ENCODE measurements at places on chromosomes 5 and 9.

- no peak for DNase-seq
Measured at GRCh38 chr5:149299451-149300054, 27.9 kb downstream of the AFAP1L1 start.

DNA sequence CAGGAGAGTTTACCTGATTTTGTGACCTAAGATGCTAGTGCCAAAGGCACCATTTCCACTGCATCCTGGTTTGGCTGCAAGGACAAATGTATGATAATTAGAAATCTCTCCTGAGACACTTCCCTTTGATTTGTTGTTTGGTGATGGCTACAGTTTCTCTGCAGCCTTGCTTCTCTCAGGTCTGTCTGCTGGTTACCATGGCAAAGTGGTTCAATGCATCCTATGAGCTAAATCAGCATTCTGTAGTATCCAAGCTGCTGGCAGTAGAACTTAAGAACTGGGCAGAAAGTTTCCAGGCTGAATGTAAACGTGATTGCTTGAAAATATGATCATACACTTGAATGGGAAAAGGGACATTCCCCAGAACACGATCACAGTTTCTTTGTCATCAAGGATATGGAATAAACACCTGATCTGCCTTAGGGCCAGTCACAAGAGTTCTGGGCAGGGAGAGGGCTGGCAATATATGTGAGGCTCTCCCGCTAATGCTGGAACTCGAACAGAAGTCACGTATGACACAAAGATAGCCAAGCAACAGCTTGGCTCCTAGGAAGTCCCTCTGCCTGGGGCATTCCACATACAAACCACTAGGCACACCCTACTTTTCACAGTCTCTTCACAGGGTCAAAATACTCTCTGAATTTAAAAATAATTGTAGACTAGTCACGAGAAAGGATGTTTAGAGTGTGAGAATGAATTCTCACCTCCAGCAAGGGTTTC is 138.1 kb upstream of the GRAMD2B start:
- no peak for DNase-seq

GRCh38 chr9:129010267-129010975 is 17.7 kb downstream of the SH3GLB2 start:
- DNase-seq: no peak

DNA sequence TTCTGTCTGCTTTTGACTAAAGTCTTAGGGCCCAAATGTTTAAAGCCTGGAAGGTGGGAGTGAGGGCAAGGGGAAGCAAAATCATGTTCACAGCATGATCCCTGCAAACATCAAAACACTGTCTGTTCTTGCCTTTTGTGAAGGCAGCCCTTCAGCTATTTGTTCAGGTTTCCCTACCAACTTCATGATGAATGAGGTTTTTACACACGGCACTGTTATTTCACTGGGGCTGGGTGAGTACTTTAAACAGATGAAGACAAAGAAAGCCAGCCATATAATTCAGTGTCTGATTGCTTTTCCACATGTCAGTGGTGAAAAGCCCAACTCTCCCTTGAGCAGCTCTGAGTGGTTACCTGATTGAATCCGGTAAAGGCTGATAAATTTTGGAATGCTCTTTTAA is 224.7 kb upstream of the GRAMD2B start:
- DNase-seq: no peak

DNA sequence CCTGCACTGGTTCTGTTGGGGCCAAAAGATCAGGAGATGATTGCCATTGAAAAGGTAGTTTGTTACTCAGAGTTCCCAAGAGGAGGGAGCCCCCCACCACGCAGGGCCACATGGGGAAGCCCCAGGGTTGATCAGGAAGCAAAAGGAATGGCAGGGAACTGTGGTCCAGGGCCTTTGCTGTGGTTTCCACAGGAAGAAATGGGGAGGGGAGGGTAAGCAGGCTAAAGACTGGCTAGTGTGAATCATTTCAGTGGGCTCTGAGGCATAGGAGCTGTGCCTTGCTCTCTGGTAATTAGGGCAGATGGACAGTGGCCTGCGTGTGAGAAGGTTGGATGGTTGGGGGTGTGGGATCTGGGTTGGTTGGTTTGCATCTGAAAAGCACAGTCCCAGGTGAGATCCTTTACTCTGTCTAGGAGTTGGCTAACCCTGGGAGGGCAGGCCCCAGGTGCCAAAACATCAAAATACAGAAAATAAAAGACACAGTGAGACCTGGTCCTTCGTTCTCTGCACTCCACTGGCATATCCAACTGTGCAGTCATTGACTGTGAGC is 66.1 kb downstream of the PTPDC1 start:
- DNase-seq: no peak
